ENCODE measurements at places on chromosomes 11 and 22.

DNA sequence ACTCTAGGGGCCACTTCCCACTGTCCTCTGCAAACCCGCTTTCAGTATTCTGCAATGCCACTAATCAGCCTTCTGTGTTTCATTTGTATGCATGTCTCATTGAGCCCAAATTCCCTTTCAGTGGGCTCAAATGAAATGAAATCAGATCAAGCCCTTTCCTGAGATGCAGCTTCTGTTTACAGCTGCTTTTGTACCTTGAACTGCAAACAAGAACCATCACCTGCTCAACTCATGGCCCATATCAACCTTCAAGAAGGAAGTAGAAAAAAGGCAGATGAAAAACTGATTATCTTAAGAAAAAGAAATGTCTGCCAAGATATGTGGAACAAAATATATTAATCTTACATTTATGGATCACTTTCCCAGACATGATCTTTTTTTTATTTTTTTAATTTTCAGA lies 141.1 kb upstream of the ARHGAP42 start:
- no peak for DNase-seq

DNA sequence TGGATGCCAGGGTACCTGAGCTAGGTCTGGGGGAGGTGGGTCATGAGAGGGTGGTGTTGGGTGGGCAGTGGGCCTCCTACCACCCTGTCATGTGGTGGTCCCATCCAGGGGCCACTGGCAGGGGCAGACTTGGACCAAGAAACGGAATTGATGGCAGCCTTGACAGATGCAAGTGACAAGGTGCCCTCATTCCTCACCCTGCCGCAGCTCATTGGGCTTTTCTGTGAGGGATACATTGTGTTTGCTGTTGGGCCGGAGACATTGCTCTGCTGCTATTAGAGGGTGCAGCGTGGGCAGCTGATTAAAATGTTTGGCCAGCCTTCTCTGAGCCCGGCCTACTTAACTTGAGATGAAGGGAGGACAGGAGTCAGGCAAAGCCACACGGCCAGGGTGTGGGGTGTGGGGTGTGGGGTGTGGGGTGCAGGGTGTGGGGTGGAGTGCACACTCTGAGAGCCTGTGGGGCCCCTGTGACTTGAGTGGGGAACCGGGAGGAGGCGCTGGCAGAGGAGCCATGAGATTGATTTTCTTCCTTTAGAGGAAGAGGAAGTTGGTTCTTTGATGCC lies 351.5 kb downstream of the TBC1D22A start:
- no peak for DNase-seq

- no peak for DNase-seq
Observed at GRCh38 chr11:93895106-93895862, 44.9 kb upstream of the VSTM5 start.

- no peak for DNase-seq
Observed at GRCh38 chr11:64104632-64105031, 61.3 kb downstream of the MACROD1 start.

- no peak for DNase-seq
Observed at GRCh38 chr22:48147404-48147803, 1385.0 kb downstream of the TBC1D22A start.

GRCh38 chr11:100459811-100460210 lies 227.3 kb upstream of the ARHGAP42 start:
- no peak for DNase-seq

GRCh38 chr22:48414651-48415050 lies 1413.0 kb downstream of the BRD1 start:
- DNase-seq: peak; percentile 53

DNA sequence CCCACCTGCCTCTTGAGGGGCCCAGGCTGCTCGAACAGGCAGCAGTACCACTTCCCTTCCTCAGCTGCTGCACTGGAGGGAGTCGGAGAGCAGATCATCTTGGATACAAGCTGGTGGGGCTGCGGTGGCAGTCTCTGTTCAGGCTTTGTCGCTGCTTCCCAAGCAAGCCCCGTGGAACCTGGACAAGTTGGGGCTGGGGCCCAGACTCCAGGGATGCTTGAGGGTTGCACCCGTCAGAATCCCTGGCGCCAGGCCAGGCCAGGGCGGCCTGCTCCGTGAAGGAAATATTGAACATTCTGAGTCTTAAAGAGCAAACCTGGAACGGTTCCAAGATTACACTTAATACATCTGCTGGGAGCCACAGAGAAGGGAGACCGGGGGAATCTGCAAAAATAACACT lies 310.1 kb upstream of the SORL1-AS1 start:
- peak; percentile 71 for DNase-seq

Data from left forelimb (tissue), 1 donor.